ENCODE measurements at places on chromosomes 6 and 20.

DNA sequence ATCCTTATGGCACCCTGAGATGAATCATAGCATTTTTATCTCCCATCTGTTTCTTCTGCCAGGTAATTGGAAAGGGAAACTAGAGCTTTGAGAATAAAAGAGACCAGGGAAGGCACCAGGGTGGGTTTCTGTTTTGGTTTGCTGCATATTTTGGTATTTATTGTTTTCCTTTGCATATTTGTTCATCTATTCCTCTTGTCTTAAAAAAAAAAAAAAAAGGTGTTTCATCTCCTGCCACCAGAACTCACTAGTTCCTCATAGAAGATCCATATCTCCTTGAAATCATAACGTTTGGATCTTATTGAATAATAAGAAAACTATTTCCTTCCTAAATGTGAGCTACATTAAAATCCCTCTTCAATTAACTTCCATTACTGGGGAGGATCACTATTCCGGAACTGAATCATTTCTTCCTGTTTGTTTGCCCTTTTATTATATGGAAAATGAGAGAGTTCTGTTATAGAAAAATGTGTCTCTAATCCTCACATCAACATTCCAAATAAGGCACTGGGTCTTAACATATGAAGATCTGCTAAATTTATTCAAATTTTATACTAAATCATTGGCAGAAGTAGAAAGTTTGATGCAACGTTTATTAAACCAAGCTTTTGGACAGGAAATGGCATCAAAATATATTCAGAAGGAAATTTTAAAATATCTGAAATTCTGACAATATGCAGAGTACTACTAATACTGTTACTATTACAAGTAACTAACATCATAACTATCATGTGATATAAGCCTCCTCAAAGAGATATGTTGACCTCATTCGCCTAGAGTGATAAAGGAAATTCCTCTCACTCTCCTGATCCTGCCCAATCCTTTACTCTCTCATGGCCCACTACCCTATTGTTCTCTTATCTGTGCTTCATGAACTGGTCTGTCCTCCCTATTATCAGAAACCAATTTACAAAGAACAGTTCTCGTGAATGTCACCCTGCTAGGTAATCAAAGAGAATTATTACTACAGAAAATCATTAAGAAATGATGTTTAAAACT, 229.4 kb upstream of the RSPO3 start:
- no peak for DNase-seq

DNA sequence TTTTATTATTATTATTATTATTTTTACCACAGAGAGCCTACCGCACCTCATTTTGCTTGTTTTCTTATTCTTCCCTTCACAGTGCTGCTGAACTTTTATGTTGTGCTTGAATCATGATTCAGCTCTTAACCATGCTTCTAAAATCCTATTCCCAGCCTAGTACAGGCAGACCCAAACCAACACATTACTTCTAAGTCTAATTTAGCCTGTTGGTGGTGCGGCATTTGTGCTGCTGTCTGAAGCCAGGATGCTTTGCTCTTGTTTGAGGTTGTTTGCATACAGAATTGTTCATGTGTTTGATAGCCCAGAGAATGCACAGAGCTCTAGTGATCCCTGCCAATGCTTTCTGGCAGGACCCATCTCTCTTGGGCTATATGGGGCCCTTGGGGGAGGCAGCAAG, 213.5 kb upstream of the KCNG1 start:
- no peak for DNase-seq

GRCh38 chr20:50415021-50415515, 95.1 kb upstream of the PTPN1 start:
- no peak for DNase-seq

DNA sequence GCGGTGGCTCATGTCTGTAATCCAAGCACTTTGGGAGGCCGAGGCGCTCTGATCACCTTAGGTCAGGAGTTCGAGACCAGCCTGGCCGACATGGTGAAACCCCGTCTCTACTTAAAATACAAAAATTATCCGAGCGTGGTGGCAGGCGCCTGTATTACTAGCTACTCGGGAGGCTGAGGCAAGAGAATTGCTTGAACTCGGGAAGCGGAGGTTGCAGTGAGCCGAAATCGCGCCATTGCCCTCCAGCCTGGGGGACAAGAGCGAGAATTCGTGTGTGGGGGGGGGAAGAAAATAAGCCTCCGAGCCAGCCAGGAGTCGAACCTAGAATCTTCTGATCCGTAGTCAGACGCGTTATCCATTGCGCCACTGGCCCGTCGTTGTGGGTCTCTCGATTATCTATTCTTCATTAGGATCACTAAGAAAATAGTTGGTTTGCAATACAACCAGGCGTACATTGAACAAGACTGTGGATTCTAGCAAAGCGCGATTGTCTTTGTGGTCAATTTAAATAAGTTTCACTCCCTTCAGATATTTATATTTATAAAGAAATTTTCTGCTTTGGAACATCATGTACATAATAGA, 33.9 kb upstream of the PRSS16 start:
- DNase-seq = no peak

DNA sequence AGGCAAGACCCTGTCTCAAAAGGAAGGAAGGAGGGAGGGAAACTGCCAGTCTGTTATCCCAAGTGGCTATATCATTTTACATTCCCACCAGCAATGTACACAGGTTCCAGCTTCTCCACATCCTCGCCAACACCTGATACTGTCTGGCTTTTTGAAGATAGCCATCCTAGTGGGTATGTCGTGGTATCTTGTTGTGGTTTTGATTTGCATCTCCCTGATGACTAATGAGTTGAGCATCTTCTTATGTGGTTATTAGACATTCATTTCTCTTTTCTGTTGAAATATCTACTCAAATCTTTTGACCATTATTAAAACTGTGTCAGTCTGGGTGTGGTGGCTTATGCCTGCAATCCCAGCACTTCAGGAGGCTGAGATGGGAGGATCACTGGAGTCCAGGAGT, 47.9 kb upstream of the ARID1B start:
- no peak for DNase-seq

- no peak for DNase-seq
Measured at GRCh38 chr6:108673153-108673552, 112.4 kb downstream of the FOXO3 start.

GRCh38 chr6:108996208-108996607, 98.4 kb downstream of the SESN1 start:
- DNase-seq = no peak

- peak; percentile 26 for DNase-seq
Measured at GRCh38 chr6:112281821-112282615, 27.7 kb upstream of the LAMA4 start.

- DNase-seq = no peak
Measured at GRCh38 chr6:38366234-38366633, 273.5 kb downstream of the BTBD9 start.

DNA sequence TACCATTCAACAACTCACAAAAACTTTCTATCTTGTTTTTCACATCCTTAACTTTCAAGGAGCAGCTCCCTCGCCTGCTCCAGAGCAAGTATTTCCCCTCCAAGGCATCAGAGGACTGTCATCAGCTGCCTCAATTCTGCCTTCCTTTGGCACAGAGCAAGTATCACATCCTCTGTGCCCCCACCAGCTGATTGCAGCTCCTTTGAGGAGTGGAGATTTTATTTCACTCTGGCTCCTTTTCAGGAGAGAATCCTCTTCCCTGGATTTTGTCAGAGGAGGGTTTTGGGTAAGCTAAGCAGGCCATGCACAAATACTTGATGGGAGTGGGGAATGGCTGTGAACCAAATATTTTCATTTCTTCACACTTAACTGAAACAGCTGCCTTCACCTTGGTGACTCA, 610.5 kb upstream of the FLRT3 start:
- DNase-seq = no peak

DNA sequence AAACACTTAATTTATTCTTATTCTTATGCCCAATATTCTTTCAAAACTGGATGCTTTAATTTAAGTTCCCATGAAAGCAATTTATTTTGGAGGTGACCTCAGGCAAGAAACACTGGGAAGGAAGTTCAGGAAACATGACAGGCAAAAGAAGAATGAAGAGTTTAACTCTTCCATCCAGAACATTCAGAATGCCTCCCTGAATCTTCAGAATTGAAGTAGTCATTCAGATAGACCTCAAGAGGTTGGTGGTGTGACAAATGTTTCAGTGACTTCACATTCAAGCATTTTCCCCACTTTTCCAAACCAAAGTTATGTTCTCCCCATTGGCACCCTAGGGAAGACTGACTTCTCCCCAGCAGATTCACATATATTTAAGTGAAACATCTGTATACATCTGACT, 110.5 kb downstream of the HAO1 start:
- DNase-seq = no peak

DNA sequence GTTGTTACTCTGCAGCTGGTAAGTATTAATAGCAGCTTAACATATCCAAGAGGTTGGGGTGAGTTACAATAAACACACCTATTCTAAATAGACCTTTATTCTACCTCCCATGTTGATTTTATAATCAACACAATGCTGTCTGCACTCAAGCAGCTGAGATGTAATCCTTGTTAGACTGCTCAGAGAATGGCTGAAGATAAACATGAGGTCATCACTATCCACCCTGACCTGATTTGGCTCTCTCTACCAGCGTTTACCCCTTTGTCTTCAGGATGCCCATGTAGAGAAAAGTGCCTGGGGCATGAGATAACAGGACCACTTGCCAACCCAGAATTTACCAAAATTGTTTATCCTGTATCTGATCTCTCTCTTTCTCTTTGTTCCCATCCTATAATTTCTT, 220.7 kb upstream of the DEFB112 start:
- DNase-seq = no peak

DNA sequence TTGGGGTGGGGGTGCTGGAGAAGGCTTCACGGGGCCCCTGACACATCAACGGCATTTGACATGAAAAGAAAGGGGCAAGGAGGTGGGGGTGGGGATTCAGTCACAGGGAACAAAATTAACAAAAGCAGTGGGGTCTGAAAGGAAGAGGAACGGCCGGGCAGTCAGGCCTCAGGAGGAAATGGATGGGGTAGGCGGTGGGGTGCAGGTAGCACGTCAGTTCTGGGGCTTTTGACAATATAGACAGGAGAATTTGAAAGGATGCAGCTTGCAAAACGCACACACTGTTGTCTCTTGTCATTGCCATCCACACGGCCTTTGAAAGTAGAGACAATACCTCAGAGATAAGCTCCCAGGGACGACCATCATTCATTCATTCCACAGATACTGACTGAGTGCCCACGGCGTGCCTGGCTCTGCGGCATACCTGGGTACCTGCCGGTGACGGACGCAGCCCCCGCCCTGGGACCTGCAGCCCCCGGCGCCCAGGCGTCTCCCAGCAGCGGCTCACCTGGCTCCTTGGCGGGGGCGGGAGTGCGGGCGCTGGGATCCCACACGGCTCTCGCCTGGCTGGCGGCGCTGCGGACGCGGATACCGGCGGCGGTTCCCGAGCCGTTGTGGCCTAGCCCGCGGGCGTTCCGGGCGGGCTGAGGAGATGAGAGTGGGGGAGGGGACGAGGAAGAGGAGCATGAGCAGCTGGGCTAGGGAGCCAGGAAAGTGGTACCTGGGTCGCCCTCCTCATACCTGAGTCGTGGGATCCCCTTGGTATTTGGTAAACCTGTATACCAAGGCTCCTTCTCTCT, at the start of gene SLC26A8:
Gene SLC26A8, minus strand, starts transcription at position 646 of the 800 bp plus-strand sequence. CDS start 4,934 bp downstream, outside the sequence.
- DNase-seq = no peak

DNA sequence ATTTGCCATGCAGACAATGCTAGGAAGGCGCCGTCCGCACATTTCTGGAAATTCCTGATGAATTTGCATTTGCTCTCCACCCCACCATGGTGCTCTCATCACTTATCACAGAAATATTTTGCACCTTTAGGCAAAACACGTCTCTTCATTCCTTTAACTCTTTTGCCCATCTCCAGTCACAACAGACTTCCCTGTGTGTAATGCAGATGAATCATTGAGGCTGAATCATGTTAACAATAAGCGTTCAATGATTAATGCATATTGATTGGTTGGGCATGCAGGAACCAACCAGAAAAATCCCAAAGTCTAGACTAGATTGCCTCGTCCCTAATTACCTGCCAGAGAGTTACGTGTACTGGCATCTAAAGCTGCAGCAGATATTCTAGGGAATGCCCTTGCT, 80.0 kb upstream of the ATXN1 start:
- DNase-seq = no peak

DNA sequence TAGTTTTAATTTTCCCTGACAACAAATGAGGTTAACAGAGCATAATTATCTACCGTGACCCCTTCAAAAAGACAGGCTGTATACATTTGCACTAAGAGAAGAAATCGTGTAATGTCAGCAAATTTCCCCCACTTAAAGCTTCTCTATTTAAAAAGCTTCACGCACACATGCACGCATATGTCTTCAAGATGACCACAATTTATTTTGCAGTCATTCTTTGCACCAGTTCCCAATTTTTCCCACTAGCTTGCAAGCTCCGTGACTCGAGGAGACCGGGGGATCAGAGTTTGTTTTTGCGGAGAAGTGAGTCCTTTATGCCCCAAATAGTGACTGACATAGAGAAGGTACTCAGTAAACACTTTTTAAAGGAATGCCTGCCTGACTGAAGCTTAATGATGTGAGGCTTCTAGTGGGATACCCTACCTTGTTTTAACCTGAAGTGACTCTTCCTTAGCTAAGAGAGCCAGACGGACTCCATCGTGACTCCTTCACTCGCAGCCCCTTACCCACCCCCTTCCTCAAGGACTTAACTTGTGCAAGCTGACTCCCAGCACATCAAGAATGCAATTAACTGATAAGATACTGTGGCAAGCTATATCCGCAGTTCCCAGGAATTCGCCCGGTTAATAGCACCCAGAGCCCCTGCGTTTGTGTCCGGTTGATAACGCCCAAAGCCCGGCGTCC, 9.3 kb upstream of the NQO2 start:
- peak; percentile 25 for DNase-seq

GRCh38 chr6:148446681-148447080, 104.0 kb downstream of the SASH1 start:
- no peak for DNase-seq

DNA sequence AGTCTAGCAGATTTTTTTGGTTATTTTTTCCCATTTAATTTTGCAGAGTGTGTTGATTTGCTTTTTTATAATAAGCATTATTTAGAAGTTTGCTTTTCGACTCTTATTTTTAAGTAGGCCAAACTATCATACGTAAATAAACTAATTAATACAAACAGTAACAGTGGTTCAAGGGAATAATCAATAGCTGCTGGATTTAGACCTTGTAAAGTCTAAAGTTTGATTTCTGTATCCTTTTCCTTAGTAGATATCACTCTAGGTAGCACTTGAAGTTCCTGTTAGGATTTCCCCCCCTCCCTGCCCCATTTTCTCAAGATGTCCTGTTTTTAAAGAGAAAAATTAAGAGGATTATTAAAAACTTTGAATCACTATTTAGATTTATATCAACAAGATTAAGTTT, 136.1 kb downstream of the B3GAT2 start:
- DNase-seq = no peak

GRCh38 chr6:55568808-55569439, 10.1 kb downstream of the HMGCLL1 start:
- DNase-seq = no peak

DNA sequence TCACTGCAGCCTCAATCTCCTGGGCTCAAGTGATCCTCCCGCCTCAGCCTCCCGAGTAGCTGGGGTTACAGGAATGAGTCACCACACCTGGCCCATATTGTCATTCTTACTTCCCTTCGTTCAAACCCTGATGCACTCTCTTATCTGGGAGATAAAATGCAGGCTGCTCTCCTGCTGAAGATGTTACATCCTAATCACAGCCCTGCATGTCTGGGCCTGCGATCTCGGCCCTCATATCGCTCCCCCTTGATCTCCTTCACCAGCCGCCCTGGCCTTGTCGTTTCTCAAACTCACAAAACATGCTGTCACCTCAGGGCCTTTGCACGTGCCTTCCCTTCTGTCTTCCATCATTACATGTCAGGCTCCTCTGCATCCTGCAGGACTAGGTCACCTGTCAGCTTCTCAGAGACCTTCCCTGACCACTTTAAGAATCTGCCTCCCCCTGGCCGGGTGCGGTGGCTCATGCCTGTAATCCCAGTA, 8.8 kb upstream of the C20orf203 start:
- no peak for DNase-seq
